NCI-H2227 treated with DMSO at 0.1 percent for 48 hours (cell line): ENCODE measurements at places on chromosomes 11 and 22.

GRCh38 chr22:35205961-35206360, 51.3 kb upstream of the HMGXB4 start:
- DNase-seq: peak; percentile 64

DNA sequence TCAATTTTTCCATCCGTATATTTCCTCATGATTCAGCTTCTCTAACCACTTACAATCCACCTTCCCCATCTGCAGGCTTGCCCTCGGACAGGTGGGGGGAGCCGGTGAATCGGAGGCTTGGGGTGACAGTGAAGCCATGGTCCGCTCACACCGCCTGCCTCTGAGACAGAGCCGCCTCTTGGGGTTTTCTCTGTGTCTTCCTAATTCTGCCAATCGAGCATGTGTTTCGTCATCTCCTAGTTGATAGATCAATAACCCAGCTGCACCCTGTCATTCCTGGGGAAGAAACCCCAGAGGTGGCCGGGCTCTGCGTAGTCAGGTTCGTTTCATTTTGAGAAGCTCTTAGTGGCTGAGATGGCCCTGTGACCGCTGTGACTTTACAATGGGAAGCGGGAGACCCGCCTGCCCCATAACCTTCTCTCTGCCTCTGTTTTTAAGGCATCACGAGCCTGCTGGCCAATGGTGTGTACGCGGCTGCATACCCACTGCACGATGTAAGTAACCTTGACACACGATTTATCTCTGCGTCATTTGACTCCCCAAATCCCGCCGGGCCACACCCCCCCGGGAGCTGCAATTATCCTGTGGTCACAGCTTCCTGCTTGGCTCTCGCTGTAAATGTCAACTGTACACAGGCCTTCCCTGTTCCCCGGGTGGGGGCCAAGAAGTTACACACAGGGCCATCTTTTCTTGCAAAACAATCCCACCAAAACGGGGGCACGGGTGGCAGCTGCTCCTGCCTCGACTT, 33.3 kb downstream of the ANO1 start:
- DNase-seq: no peak

GRCh38 chr11:19320827-19321226, 80.1 kb upstream of the E2F8 start:
- DNase-seq: no peak

DNA sequence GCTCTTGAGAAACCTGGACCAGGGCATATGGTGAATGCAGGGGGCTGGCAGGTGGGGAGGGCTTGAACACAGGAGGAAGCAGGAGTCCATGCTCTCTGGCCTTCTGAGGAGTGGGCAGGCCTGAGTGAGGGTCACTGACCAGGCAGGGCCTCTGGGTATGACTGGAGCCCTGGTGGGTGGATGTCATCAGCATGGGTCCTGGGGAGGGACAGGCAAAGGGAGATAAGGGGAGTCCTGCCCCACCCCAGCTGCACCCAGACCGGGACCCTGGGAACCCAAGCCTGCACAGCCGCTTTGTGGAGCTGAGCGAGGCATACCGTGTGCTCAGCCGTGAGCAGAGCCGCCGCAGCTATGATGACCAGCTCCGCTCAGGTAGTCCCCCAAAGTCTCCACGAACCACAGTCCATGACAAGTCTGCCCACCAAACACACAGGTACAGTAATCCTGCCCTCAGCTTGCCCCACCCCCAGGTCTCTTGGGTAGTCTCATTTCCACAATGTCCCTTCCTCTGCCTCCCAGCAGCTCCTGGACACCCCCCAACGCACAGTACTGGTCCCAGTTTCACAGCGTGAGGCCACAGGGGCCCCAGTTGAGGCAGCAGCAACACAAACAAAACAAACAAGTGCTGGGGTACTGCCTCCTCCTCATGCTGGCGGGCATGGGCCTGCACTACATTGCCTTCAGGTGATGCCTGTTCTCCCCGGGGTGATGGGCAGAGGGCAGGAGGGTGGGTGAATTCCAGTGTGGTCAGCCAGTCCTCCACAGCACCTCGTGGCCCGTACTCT, 2.0 kb upstream of the VEGFB start:
- no peak for DNase-seq

GRCh38 chr11:70233511-70233934, 30.4 kb downstream of the FADD start:
- DNase-seq: no peak

DNA sequence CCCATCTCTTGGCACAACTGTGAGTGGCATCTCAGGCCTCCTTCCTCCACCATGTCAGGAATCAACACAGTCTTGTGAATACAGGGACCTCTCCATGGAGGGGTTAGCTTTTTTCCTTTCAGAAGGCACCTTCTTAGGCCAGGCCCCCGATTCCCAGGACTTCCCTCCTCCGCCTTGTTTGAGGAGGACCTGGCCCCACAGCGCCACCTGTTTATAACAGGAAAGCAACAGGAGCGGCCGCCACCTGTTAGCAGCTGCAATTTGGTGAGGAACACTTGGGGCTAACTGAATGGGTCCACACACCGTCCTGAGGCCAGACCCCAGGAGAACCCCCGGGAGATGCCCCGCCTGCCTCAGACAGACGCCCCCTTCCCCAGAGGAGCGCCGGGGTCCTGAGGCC, 3.8 kb upstream of the PKP3 start:
- DNase-seq: no peak

DNA sequence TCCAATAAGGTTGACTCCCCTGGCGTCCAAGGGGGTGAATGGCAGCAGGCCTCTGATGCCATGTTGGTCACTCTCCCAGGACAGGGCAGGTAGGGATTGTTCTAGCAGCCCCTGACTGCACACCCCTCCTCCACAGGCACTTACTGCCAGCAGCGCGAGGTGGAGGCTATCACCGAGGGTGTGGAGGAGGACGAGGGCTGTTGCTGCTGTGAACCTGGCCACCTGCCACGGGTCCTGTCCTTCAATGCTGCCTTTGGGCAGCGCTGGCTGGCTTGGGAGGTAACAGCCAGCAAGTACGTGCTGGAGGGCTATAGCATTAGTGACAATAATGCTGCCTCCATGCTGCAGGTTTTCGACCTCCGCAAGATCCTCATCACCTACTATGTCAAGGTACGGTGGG, 7.7 kb upstream of the SIPA1 start:
- DNase-seq: no peak

DNA sequence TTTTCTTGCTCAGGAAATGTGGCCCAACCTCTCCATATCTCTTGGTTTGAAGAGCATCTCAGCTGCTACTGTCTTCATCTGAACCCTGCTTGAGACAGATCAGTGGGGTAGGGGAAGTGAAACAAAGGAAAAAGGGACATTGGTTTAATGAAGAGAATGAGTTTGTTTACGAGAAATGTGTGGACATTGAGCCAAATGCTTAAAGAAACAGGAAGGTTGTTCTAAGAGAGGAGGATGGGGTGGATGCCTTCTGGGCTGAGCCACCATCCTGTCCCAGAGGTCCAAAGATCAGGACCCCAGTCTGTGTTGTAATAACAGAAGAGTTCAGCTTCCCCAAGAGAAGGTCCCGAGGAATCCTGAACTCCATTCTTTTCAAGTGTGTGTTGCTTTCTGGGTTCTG, 369.7 kb downstream of the INSC start:
- DNase-seq: no peak

DNA sequence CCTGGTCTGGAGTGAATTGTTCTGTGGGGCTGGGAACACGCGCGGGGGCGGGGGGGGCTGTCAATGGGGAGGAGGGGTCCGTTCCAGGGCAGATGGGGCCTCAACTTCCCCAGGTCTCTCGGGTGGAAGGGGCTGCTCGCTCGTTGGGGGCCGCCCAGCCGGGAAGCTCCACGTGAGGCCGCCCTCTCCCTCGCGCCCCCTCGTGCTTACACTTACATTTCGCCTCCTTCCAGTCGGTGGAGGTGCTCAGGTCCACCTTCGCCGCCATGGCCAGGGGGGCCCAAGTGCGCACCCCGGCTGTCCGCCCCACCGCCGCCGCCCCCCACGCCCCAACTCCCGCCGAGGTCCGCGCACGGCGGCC, 452 bp downstream of the MACROD1 start:
- DNase-seq: no peak

DNA sequence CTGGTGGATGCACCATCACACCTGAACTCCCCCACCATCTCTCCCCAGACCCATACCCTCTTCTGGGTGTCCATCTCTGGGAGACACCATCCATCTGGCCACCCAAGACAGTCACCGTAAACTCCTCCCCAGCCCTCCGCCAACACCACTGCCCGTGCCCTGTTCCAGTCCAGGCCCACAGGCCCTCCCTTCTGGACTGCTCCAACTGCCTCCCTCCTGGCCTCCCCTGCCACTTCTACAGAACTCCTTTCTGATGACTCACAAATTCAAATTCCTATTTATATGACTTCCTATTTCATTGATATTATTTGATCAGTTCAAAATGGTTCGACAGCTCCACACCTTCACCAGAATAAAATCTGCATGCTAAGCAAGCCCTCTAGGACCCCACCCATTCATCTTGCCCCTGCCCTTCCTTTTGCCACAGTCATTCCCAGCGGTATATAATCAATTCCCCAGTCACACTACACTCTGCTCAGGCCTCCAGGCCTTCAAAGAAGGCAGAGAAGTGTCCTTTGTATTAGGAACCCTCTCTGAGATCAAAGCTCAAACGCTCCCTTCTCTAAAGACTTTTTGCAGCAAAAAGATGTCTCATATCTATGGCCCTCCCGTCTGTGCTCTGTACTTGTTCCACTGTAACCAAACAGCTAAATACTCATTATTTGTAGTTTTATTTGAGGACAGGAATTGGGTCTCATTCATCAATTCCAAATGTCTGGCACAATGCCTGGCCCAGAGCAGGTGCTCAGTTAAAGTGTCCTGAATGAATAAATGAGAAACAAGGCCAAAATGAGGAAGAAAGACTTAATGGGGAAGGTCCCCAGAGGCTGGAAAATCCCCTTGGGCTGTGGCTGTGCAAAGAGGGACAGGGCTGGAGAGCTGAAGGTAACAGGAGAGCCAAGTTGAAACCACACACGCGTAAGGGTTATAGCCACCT, 29.0 kb downstream of the MYH9 start:
- no peak for DNase-seq

- DNase-seq: no peak
These were observed 7.9 kb downstream of the GRAP2 start for GRCh38 chr22:39908737-39909136.

DNA sequence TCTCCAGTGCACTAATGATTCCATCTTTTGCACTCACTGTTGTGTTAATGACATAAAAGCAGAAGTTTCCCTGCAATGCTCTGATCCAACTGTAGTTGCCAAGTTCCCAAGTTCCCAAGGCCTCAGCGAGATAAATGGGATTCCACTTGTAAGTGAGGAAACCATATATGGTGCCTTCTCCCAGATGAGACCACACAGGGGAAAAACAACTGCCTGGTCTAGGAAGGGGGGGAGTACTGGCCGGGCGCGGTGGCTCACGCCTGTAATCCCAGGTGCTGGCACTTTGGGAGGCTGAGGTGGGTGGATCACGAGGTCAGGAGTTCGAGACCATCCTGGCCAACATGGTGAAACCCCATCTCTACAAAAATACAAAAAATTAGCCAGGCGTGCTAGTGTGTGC, 23.3 kb upstream of the RELA start:
- no peak for DNase-seq

GRCh38 chr11:68994894-68995285, 14.1 kb upstream of the MRGPRD start:
- no peak for DNase-seq

GRCh38 chr11:35011944-35012343, 95.5 kb downstream of the PDHX start:
- DNase-seq: no peak

DNA sequence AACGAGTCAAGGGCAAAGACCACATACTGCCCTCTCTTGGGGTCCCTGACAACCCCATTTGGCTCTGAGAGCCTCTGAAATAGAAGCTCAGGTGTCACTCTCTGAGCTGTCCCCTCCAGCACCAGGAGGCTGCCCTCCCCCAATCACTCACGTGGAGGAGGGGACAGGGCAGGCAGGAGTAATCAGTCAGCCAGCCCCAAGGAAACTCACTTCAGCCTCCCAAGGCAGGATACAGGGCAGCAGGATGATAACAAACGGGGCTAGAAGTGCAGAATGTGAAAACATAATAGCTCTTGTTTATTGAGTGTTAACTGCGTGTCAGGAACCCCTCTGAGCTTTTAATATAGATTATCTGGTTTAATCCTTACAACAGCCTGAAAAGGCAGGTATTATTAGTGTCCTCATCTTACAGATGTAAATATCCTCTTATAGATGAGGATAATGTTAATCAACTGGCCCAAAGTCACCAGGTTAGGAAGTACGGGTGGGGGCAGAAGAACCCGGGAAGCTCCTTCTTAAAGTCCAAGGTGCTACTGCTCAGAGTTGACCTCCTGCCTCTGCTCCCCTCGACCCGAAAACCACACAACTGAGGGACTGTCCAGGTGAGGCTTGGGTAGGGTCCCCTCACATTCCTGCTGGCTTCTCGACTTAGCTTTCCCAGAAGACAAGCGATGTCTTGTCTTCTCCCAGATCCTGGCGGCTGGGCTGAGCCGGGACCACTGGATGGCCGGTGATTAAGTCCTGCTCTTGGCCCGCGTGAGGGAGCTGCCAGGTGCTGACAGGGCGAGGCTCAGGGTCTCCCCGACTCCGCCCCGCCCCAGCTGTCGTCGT, 2.7 kb downstream of the CHRM4 start:
- DNase-seq: no peak

DNA sequence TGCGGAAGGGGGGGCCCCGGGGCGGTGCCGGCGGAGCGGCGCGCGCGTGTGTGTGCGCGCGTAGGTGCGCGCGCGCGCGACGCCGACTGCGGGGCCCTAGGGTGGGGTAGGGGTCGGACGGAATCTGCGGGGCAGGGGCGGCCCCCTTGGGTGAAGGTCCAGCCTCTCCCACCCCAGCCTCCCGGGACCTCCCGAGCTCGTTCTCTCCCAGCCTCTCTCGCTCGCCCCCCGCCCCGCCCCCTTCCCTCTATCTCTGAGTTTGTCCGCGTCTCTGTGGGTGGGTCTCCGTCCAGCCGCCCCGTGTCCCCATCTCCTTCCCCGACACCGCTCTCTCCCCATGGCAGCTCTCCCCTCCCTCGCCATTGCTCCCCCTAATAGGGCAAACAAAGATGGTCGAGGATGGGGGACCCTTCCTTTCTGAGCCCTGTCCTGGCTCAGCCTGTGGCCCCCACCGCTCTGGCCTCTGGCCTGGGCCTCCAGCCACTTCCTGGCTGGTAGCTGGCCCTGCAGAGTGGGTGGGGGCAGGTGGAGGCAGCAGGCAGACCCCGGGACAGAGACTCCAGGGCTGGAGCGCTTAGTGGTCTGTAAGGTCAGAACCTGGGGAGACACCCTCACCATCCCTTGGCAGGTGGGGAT, 33.0 kb upstream of the PRR5 start:
- no peak for DNase-seq

DNA sequence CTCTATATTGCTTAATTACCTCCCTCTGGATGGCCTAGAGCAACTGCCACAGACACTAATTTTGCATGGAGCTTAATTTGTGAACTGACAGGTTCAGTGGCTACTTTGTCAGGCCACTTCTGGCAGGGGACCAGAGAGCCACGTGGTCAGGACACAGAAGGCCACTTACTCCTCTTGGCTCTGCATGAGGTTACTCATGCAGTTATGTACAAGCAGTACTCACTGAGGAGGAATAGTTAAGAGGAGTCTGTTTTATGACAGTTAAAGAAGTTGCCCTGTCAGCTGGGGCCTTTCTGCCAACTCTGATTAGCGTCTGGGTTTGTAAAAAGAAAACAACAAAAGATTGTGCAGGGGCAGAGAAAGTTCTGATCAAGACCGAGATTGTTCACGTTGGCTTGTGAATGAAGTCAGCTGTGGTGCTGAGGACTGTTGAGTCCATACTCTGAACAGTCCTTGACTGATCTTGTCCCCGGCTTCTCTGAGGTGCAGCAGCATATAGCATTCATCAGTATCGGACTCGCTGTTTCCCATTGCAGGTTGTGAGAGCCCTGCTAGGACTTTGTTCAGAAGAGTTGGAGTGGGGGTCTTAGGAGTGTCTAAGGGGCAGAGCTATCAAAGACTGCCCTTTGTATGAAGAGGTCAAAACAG, 41.4 kb downstream of the PPFIBP2 start:
- DNase-seq: no peak

- no peak for DNase-seq
These were observed 12.7 kb downstream of the TMEM41B start for GRCh38 chr11:9301720-9302119.
